Activated T-helper 2 cell treated with anti-CD3 and anti-CD28 coated beads, Interferon-gamma antibody, Interleukin-2, Interleukin-4, amounts not matched to agents 10 μg/mL and 5 μg/mL and 100 μg/mL, durations not matched to agents 14 hours and 24 hours and 36 hours (primary cell): ENCODE measurements at places on chromosomes 5 and 9. TPM values are rescaled to one million over a fixed set of nuclear protein-coding genes. Genes with fewer than 3 reads are reported as not detected.

The UGT3A2 gene
- total RNA-seq: not detected in 2 replicates

The EPB41L4B gene
- 1.5 and 1.6 TPM in 2 replicates for total RNA-seq

The SNX24 gene
- total RNA-seq: 1.3 and 1.7 TPM in 2 replicates

The NUDCD2 gene
- 39.6 and 48.0 TPM in 2 replicates for total RNA-seq

The PPP2R2B gene
- total RNA-seq: 0.34 TPM in 1 of 2 replicates, not detected in the other

The TEX48 gene
- 0.41 and 0.68 TPM in 2 replicates for total RNA-seq

The ZNF883 gene
- total RNA-seq: 0.16 TPM in 1 of 2 replicates, not detected in the other

- no peaks in the 10 kb centered on the region for H3K36me3 ChIP-seq
- H3K4me3 ChIP-seq: no peak overlapping the region
- DNase-seq: no peak
- no peaks in the 10 kb centered on the region for H3K4me1 ChIP-seq
These were observed 15.6 kb upstream of the FOXD1 start for GRCh38 chr5:73464016-73464745.

DNA sequence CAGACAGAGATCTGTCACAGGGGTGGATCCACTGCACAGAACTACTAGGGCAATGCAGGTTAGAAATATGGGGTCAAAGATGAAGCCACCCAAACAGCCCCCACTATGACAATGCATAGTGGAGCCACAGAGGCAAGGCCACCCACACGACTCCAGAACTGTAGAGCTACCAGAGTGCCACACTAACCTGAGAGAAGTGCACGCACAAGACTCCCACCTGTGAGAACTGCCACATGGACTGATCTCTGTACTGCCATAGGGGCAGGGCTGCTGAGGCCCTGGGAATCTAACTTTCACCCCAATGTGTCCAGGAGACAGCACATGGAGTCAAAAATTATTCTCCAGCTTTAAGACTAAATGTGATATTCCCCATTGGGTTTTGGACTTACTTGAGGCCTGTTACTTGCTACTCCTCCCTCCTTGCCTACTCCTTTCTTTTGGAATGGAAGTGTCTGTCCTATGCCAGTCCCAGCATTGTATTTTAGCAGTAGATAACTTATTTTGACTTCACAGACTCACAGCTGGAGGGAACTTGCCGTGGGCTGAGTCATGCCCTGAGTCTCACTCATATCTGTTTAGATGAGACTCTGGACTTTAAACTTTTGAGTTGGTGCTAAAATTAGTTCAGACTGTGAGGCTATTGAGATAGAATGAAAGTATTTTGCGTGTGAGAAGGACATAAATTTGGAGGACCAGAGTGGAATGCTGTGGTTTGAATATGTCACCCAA, 853.3 kb downstream of the MAT2B start:
- H3K36me3 ChIP-seq: no peaks in the 10 kb centered on the region
- no peak overlapping the region for H3K27ac ChIP-seq
- H3K27me3 ChIP-seq: no peaks in the 10 kb centered on the region
- no peak for DNase-seq
- no peaks in the 10 kb centered on the region for H3K4me1 ChIP-seq
- H3K4me3 ChIP-seq: no peak overlapping the region

GRCh38 chr9:19117039-19117716, 10.1 kb downstream of the PLIN2 start:
- peak overlapping the region; percentile 15 for H3K27ac ChIP-seq
- no peak overlapping the region for H3K4me3 ChIP-seq
- H3K27me3 ChIP-seq: no peaks in the 10 kb centered on the region
- H3K36me3 ChIP-seq: peaks cover 80% of the 10 kb centered on the region
- DNase-seq: no peak
- peaks cover 17% of the 10 kb centered on the region for H3K4me1 ChIP-seq

GRCh38 chr5:90227683-90228082, 181.9 kb downstream of the CETN3 start:
- H3K27ac ChIP-seq: no peak overlapping the region
- no peak overlapping the region for H3K4me3 ChIP-seq
- no peak for DNase-seq
- no peaks in the 10 kb centered on the region for H3K36me3 ChIP-seq
- no peaks in the 10 kb centered on the region for H3K27me3 ChIP-seq

- H3K27me3 ChIP-seq: no peaks in the 10 kb centered on the region
- peak overlapping the region; percentile 93 for H3K4me3 ChIP-seq
- DNase-seq: no peak
These were observed 744 bp downstream of the OTULIN start for GRCh38 chr5:14665101-14665822.

DNA sequence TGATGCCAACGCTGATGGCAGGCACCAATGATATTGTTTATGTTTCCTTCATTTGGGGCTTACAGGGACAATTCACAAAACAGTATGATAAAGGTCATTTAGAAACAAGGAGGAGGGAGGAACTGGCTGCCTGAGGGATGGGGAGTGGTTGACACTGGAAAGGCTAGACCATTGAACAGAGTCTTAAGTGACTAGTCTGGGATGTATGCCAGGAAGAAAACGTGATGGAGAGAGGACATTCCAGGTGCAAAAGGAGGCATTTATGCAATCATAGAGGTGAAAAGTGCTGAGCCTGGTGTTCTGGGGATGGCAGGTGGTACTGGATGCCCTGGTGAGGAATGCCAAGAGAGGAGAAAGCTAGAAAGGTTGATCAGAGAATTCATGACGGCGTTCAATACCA, 153.4 kb downstream of the ZNF462 start:
- no peak for DNase-seq
- no peaks in the 10 kb centered on the region for H3K4me1 ChIP-seq
- H3K27me3 ChIP-seq: no peaks in the 10 kb centered on the region
- no peak overlapping the region for H3K27ac ChIP-seq
- no peak overlapping the region for H3K4me3 ChIP-seq

DNA sequence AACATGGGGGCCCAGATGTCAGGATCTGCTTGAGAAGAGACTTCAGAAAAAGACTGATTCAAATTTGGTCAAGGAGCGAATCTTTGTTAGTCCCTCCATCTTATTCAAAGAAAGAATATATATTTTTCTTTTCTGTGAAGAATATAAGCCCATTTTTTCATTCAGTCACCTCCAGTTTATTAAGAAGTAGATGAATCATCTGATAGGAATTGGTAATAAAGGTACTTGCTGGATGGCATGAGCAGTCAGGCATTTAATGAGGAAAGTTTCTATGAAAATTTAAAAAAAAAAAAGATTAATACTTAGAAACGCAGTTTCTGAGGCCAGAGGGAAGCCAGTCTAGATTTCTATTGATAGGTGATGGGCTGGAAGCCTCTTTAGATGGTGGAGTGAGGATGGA, 373.1 kb upstream of the SMC2 start:
- H3K36me3 ChIP-seq: no peaks in the 10 kb centered on the region
- no peaks in the 10 kb centered on the region for H3K4me1 ChIP-seq
- no peak overlapping the region for H3K27ac ChIP-seq
- no peaks in the 10 kb centered on the region for H3K27me3 ChIP-seq
- no peak for DNase-seq
